ENCODE measurements at places on chromosomes 16 and 17. TPM values are rescaled to one million over a fixed set of nuclear protein-coding genes. Genes with fewer than 3 reads are reported as not detected.

DNA sequence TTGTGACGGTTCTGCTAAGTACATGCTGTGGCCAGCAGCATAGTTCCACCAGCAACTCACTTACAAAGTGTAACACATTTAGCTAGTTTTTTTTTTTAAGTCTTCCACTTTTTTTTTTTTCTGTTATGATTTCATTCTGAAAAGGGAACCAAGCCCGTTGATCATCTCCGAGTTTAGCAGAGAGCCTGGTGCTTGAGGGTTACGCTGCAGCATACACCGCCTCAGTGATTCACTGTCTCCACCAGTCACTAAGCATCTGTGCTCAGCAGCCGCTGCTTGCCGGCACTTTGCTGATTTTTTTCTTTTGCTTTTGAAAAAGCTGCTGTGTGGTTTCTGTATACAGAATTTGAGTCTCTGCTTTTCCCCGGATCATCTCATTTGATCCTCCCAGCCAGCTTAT lies 194.5 kb upstream of the CDH13 start:
- H3K27ac ChIP-seq, result no peak overlapping the region
- peaks cover 2% of the 10 kb centered on the region for H3K27me3 ChIP-seq

DNA sequence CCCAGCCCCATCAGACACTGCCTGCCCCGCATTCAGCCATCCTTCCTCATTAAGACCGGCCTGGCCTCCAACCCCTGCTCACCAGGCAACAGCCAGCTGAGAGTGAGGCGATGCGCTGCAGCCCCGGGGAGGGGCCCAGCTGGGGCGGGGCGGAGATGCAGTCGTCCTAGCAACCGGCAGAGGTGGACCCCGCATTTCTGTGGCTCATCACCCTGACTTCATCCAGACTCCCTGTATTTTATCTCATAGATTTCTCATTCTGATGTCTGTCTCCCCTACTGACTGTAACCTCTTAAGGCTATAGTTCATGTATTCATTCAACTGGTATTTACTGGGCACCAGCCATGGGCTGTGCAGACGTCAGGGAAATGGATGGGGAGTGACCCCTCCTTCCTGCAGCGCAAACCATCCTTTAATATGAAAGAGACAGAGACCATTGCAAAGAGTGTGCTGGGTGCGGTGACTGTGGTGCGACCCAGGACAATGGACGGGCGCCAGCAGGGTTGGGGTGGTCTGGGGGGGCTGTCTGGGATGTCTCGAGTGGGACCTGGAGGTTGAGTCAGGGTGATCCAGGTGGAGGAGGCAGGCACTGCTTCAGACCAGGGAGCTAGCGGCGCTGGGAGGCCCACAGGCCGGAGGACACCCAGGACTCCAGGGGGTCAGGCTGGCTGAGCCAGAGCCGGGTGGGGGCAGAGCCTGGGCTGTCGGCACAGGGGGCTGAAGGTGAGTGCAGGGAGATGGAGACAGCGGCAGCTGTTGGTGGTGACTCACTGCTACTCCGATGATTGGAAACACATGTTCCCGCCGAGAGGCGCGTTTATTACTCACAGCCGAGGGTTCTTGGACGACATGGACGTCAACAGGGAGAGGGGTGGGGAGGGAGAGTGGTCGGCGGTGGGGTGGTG lies 10.5 kb upstream of the TIMP2 start:
- no peak overlapping the region for H3K4me3 ChIP-seq
- H3K27me3 ChIP-seq, result no peaks in the 10 kb centered on the region
- peaks cover 37% of the 10 kb centered on the region for H3K4me1 ChIP-seq
- peak overlapping the region; percentile 78 for H3K27ac ChIP-seq
- DNase-seq, result peak; percentile 99

- no peaks in the 10 kb centered on the region for H3K36me3 ChIP-seq
- no peak overlapping the region for H3K4me3 ChIP-seq
- H3K27me3 ChIP-seq, result peaks cover 17% of the 10 kb centered on the region
- peaks cover 3% of the 10 kb centered on the region for H3K4me1 ChIP-seq
Observed at GRCh38 chr17:48528153-48528935, 2.5 kb downstream of the HOXB1 start.

GRCh38 chr17:7428557-7428956 lies at the start of gene SPEM3:
TSS of gene SPEM3 (plus strand) at chr17:7428857. CDS start at chr17:7428903, 46 bp downstream.
- no peak within 1 kb of the TSS for H3K27ac ChIP-seq
- H3K4me1 ChIP-seq, result no peaks in the 10 kb centered on the region
- no peak for DNase-seq
- no peaks in the 10 kb centered on the region for H3K36me3 ChIP-seq

DNA sequence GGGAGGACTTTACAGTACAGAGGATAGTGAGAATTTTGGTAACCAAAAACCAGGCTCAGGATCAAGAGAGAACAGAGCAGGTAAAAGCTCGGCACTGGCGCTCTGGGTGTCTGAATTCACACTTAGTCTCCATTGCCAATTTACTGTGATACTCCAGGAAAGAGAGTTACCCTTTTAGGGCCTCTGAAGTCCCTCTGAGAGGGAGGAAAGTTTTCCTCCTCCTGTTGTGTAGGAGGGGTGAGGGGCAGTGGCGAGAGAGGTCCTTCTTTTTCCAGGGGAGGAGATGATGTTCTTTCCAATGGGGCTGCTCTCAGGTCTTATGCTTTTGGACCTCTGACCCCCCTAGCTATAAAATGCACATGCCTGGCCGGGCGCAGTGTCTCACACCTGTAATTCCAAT lies 5.4 kb upstream of the TNS4 start:
- no peak overlapping the region for H3K27ac ChIP-seq
- H3K36me3 ChIP-seq, result no peaks in the 10 kb centered on the region
- DNase-seq, result no peak
- peaks cover 14% of the 10 kb centered on the region for H3K4me1 ChIP-seq
- no peaks in the 10 kb centered on the region for H3K27me3 ChIP-seq

- no peaks in the 10 kb centered on the region for H3K4me1 ChIP-seq
- no peak overlapping the region for H3K4me3 ChIP-seq
- DNase-seq, result no peak
- no peaks in the 10 kb centered on the region for H3K36me3 ChIP-seq
- no peak overlapping the region for H3K27ac ChIP-seq
- H3K27me3 ChIP-seq, result no peaks in the 10 kb centered on the region
Observed at GRCh38 chr16:51960931-51961330, 586.0 kb downstream of the TOX3 start.

DNA sequence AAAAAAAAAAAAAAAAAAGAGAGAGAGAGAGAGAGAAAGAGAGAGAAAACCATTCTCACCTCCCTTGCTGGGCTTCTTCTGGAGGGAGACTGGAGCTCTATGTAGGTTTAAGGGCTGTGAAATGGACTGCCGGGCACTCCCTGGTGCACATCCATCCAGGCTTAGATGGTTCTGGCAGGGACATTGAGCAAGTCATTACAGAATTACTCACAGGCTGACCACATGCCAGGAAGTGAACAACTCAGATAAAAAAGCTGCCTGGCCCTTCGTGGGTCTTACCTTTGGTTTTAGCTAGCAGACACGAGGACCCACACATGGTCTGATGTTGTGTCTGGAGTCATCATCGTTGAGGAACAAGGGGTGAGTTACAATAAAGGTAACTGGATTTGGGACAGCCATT lies 847.4 kb upstream of the EEF2KMT start:
- H3K27ac ChIP-seq, result no peak overlapping the region
- H3K36me3 ChIP-seq, result no peaks in the 10 kb centered on the region

DNA sequence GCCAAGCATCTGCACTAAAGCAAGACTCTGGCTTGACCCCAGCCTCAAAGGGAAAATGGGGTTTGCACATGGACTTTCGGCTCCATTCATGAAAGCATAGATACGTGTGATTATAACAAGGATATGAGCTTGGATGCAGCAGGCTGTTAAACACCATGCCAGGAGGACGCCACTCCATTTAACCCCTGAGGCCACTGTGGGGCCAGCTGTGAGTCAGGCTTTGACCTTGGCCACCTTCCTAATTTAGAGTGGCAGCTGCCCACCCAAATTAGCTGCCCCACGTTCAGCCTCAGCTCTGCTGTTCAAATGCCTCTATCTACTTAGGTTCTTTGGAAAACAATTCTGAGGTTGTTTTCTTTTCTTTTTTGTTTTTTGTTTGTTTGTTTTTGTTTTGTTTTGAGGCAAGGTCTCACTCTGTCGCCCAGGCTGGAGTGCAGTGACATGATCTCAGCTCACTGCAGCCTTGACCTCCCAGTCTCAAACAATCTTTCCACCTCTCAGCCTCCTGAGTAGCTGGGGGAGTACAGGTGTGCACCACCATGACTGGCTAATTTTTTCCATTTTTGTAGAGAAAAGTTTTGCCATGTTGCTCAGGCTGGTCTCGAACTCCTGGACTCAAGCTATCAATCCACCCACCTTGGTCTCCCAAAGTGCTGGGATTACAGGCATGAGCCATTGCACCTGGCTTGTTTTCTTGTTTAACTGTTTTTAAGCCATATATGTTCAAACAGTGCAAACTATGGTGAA lies 23.2 kb upstream of the KIFC3 start:
- H3K4me1 ChIP-seq, result no peaks in the 10 kb centered on the region
- no peak overlapping the region for H3K27ac ChIP-seq
- H3K4me3 ChIP-seq, result no peak overlapping the region
- H3K27me3 ChIP-seq, result peaks cover 35% of the 10 kb centered on the region

DNA sequence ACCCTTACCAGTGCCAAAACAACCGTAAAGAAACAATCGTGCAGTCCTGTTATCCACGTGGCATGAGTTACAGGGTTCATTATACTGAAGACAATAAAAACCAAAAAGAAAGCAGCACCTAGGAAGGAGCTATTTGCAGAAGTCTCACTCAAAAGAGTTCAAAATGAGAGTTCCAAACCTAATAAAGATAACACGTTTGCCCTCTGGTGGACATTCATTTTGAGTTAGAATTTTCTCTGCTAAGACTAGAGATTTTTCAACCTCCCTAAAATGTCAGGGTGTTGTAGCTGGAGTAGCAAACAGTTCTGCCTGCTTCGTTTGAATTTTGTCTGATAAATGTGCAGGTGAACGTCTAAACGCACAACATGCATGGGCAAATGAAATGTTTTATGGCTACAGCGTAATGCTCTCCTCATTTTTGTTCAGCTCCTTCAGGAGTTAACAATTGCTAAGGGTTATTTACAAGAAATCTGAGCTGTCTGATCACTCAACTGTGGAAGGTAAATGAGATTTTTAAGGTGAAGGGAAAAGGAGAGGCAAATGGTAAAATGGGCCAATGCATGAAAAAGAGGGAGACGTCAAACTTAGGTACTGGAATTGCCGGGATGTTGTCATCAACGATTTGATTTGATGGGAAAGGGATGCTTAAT lies 1067.9 kb upstream of the EEF2KMT start:
- H3K4me1 ChIP-seq, result no peaks in the 10 kb centered on the region
- no peak overlapping the region for H3K27ac ChIP-seq
- H3K36me3 ChIP-seq, result no peaks in the 10 kb centered on the region
- H3K4me3 ChIP-seq, result no peak overlapping the region
- no peak for DNase-seq
- H3K27me3 ChIP-seq, result no peaks in the 10 kb centered on the region

DNA sequence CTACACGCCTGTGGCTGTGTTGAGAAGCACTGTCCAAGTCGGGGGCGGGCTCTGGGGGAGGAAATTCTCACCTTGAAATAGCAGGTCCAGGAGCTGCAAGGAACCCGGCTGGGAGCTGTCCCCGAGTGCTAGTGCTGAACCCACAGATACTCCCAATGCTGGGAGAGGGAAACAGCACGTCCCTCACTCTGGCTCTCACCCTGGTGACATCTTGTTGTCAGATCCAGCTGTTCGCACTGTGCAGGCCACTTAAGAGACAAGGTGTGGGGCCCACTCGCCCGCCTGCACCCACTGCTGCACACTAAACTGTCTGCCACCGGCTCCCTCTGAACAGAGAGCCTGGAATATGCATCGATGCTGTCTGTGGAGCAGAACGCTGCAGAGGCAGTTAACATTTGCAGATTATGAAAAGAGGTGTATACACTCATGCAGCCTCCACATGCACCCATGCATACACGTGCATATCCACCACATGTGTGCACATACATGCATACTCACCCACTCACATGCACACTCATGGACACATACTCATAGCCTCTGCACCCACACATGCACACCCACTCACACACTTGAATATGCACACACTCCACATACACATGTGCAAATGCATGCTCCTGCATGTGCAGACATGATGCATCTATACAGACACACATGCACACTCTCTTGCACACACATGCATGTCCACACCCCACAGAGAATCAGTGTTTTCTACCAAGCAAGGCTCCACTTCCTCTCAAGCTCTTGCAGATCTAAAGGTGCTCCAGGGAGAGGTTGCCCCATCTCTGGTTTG lies 42.0 kb downstream of the MGAT5B start:
- no peak overlapping the region for H3K27ac ChIP-seq
- peak; percentile 41 for DNase-seq
- H3K4me1 ChIP-seq, result no peaks in the 10 kb centered on the region
- no peaks in the 10 kb centered on the region for H3K27me3 ChIP-seq
- no peaks in the 10 kb centered on the region for H3K36me3 ChIP-seq

- DNase-seq, result no peak
- peaks cover 35% of the 10 kb centered on the region for H3K27me3 ChIP-seq
- no peaks in the 10 kb centered on the region for H3K4me1 ChIP-seq
- no peaks in the 10 kb centered on the region for H3K36me3 ChIP-seq
Observed at GRCh38 chr17:64269687-64270649, 6.9 kb upstream of the TEX2 start.

DNA sequence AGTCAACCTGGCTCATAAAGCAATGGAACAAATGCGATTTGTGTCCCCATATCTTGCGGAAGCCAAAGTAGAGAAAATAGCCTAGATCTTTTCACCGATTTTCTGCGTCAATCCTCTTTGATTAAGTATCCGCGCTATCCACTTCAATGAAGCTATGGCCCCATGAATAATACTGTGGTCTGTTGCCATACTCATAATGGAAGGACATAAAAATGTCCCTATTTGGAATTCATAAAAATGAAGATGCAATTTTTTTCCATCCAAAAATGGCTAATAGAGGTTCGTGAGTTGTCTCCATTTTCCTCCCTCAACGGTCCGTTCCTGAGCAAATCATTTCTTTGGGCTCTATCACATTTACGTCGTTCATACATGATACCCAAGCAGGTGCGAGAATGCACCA lies 25.4 kb upstream of the ADCY9 start:
- no peak for DNase-seq
- H3K27ac ChIP-seq, result no peak overlapping the region
- H3K27me3 ChIP-seq, result no peaks in the 10 kb centered on the region
- H3K36me3 ChIP-seq, result no peaks in the 10 kb centered on the region
- H3K4me1 ChIP-seq, result no peaks in the 10 kb centered on the region

Gene STAC2
- polyA plus RNA-seq, result 0.03 TPM

Gene TBC1D28
- not detected for polyA plus RNA-seq
